ENCODE measurements at places on chromosomes 2 and 18. TPM values are rescaled to one million over a fixed set of nuclear protein-coding genes. Genes with fewer than 3 reads are reported as not detected.

The ACTR3 gene
- total RNA-seq: 328 TPM

The CRACDL gene
- 0.10 TPM for total RNA-seq

The SH3BP4 gene
- total RNA-seq: 0.37 TPM

The CD207 gene
- total RNA-seq: not detected

The ATP8B1 gene
- total RNA-seq: not detected

DNA sequence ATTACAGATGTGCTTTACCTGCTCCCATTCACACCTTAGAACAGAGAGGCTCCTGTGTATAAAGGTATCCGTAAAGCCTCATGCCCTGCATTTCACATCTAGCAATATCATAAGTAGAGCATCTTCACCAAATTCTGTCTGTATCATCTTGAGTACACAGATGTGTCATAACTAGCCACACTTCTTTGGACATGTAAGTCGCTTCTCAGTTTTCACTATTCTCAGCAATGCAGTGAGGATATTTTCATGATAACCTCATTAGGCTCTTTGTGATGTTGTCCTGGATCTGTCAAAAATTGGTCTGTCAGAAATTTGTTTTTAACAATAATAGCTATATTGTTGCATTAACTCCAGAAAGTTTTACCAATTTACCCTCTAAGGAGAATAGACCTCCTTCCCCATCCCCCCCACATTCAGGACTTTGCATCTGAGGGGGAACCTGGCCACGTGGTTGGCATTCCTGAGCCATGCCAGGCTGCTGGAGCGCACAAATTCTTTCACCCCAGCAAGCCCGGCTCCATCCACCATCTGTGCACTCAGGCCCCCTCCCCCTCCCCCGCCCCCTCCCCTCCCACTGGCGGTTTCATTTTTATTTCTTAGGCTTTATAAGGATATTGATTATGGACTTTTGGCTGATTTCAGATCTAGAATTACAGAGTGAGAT is 34.1 kb downstream of the AGAP1 start:
- no peak for DNase-seq

DNA sequence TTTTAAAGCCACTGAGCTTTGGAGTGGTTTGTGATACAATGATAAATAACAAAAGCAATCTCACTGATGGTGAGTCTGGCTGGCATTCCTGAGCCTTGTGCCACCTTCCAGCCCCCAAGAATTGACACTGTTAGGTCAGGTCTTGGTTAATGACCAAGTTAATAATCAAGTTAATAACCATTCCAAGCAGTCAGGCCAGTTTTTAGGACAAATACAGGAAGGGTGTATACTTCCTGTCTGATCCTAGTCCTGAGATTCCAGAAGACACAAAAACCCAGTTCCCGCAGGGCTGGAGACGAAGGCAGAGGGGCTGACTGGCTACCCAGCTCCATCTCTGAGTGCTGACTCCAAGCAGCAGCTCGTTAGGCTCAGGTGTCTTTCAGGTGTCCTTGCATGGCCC is 74.6 kb upstream of the LAPTM4A start:
- no peak for DNase-seq

DNA sequence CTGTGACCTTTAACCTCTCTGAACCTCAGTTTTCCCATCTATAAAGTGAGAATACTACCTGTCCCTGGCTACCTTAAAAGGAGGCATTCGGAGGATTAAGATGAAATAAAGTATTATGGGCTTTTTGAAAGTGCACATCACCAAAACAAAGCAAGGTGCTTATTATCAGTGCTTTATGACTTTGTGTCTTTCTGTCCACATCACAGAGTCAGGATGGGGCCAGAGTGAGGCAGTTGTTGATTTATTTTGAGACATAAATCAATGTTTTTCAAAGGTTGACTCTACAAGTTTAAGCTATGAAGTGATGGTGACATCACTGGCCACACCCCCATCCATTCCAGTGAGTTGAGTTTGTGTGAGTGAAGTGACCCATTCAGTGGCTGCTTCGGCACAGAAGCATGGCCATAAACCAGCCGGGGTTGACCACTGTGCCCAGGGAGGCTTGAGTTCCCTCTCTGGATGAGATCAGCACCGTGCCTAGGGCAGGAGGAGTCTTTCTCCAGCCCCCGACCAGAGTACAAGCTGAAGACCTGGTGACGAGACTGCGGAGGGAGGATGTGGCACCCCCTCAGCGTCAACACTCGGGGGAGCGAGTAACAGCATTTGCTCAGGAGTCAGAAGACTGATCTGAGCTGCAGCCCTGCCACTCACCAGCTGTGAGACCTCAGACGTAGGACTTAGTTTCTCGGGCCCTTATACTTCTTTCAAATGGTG is 89.0 kb upstream of the PPP1CB start:
- DNase-seq: no peak

- DNase-seq: no peak
Observed at GRCh38 chr2:7119132-7119835, 202.1 kb downstream of the RNF144A start.

GRCh38 chr2:8629402-8629801 is 52.5 kb upstream of the ID2 start:
- DNase-seq: no peak

- DNase-seq: no peak
Observed at GRCh38 chr2:220334871-220335590, 707.6 kb downstream of the SLC4A3 start.

- no peak for DNase-seq
Observed at GRCh38 chr2:75523313-75524275, 37.1 kb downstream of the EVA1A start.

GRCh38 chr2:198488964-198489363 is 684.6 kb downstream of the PLCL1 start:
- no peak for DNase-seq

- no peak for DNase-seq
Observed at GRCh38 chr2:83894976-83895375, 564.1 kb downstream of the SUCLG1 start.
